Skin of body (tissue), 3 donors: ENCODE measurements at places on chromosomes 1 and 21.

- no peak for DNase-seq
Observed at GRCh38 chr21:41066086-41066938, 101.6 kb upstream of the BACE2 start.

- no peak for DNase-seq
Observed at GRCh38 chr1:161044535-161044907, 1.3 kb downstream of the USF1 start.

GRCh38 chr1:20368866-20369470, 78.3 kb downstream of the VWA5B1 start:
- DNase-seq: no peak

GRCh38 chr21:35206141-35207125, 157.3 kb upstream of the RUNX1 start:
- no peak for DNase-seq

DNA sequence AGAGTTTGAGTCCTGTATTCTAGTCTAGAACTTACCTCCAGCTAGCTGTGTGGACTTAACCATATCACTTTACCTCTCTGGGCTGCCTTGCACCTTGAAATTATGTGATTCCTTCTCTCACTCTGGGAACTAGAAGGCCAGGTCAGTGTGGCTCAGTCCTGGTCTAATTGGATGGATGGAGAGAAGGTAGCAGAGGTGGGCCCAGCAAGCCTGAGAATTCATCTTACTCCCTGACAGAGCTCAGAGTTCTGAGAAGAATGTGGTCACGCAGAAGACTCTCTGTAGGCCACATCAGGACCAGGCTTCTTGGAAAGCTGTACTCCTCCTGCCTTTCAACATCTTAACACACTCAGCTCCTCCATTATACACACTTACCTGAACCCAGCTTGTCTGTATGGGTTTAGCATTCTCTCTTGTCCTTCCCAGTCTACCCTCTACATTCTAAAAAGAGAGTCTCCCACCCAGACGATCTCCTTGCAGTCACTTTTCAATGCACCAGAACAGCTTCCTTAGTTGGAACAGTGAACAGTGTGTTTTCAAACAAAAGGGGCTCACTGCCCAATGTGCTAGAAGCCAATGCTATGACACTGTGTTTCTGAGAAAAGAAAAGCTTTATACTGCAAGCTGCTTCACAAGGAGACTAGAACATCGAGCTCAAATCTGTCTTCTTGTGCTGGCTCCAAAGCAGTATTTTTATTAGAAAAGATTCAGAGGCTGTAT, 60.5 kb downstream of the CAPN9 start:
- peak; percentile 94 for DNase-seq

- DNase-seq: no peak
Observed at GRCh38 chr1:245396615-245397014, 241.8 kb downstream of the KIF26B start.

- DNase-seq: no peak
Observed at GRCh38 chr1:7621334-7622219, 149.5 kb upstream of the VAMP3 start.

GRCh38 chr1:10306435-10306834, 92.4 kb upstream of the PGD start:
- DNase-seq: no peak

DNA sequence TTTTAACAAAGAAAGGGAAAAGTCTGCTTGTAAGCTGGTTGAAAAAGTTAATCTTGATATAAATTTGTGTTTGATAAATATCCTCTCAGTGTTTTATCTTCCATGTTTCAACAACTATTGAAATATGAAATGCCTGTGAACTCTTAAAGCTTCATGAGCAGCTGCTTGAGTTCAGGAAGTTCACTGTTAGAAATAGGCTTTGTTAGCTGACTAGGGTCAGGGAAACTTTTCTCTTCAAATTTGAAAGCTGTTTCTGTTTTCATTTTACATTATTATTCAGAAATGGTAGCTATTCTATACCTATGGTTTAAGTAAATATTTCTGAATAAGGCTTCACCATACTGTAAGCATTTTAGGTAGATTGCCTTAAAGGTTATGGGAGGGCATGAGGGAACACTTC, 191.7 kb downstream of the HS2ST1 start:
- no peak for DNase-seq

DNA sequence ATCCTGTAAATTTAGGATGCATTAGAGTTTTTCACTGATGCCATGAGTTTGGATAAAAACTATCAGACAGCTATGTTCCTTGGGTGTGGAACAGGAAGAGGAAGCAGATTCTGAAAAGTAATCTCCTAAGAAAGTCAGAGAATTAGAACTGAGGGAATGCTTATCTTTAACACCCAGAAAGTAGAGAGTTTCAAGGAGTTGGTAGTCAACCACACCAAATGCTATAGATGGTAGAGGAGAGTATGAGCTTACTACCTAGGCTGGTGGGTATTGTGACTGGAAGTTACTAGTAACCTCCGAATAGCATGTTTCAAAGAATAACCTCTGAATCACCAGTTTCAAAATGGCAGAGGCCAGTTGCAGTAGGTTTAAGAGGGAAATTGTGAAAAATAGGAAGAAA, 288.0 kb downstream of the HMCN1 start:
- DNase-seq: no peak

- no peak for DNase-seq
Observed at GRCh38 chr1:94258873-94259331, 21.5 kb upstream of the ARHGAP29 start.

DNA sequence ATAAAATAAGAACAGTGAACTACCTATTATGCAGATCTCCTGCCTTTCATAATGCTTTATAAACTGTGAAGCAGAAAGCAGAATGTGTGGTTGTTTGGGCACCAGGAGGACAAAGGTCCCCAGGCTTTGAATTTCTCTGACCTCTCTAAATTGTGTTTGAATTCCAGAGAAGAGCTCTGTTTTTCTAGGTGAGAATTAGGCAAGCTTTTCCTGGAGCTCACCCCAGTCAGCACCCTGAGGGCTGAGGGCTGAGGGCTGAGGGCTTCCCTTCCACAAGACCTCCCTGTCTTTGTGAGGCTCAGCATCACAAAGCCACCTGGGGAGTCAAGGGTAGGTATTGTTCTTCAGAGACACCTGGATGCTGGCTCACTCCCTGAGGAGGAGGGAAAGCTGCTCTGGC, 45.5 kb upstream of the LRIG2 start:
- DNase-seq: no peak

DNA sequence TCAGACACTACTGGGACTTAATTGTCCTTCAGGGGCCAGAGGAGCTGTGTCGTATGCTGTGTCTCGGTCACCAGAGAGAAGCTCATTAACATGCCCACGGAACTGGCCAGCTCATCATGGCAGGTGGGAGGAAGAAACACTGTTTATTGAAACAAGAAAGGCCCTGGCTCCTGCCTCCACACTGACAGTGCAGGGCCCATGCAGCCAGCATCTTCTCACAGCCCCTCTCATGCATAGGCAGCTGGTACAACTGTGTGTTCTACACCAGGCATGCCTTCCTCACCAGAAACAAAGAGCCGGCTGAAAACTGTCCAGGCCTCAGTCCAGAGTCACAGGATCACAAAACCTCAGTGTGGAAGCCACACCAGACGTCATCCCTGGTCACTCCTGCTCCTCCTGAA, 106.0 kb downstream of the UBE2U start:
- no peak for DNase-seq

DNA sequence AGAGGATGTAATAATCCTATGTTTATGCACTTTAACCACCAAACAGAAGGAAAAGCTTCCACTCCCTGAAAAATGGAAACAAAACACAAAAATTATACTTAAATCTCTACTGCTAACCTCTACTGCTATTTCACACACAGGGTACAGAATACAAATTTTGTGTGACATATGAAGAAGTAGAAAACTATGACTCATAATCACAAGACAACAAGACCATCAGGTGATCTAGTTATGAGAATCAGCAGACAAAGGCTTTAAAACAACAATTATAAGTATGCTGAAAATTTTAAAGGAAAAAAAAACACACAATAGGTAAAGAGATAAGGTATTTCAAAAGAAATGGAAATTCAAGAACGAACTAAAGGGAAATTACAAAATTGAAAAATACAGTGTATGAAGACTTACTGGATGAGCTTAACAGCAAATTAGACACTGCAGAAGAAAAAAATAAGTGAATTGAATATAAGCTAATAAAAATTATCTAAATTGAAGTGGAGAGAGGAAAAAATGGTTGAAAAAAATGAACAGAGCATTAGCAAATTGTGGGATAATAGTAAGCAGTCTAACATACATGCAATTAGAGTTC, 13.6 kb upstream of the NAV1 start:
- DNase-seq: no peak

DNA sequence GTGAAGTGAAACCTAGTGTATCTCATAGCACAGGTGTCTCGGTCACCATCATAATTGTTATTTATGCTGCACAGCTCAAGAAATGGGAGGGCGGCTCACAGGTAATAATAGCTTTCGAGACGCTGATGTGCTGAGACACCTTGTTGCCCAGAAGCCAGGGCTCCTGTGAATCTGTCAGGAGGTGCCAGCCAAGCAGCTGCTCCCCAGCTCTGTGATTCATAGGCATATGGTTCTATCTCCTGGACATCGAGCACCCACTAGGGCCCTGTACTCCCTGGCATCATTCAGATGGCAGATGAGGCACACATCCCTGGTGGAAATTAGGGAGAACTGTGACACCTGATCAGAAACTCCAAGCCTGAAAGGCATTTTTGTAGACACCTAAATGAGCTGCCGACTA, 53.5 kb downstream of the SYT6 start:
- no peak for DNase-seq

GRCh38 chr1:77579547-77579946, 102.9 kb downstream of the ZZZ3 start:
- no peak for DNase-seq

DNA sequence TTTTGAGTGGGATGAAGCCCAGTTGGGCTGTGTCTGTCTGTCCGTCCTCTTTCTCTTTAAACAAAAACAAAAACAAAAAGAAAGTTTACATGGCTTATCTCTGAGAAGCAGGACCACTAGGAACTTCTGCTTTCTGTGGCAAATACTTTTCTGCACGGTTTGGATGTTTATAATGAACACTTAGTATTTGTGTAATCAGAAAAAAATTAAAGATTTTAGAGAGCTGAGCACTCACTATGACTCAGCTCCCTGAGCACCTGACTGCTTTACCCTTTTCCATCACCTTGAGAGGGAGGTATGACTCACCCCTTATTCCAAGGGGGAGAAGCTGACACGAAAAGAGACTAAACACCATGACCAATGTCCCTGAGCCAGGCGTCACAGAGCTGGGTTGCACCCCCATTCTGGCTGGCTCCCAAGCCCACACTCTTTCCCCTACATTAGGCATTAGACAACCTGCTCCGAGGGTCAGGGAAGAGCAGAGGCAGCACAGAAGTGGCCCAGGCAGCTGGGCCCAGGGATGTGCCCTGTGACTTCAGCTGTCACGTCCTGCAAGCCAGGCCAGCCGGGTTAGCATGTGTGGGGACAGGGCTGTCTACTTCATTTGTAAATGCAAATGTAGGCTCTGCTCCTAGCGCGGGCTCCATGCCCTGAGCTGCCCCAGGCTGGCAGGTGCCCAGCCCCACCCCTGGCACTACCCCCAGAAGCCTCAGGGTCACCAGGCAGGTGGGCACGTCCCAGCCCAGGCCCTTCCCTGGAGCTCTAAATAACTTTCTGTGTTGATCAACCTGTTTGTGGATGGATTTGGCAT, 30.4 kb downstream of the RAP1GAP start:
- DNase-seq: no peak

DNA sequence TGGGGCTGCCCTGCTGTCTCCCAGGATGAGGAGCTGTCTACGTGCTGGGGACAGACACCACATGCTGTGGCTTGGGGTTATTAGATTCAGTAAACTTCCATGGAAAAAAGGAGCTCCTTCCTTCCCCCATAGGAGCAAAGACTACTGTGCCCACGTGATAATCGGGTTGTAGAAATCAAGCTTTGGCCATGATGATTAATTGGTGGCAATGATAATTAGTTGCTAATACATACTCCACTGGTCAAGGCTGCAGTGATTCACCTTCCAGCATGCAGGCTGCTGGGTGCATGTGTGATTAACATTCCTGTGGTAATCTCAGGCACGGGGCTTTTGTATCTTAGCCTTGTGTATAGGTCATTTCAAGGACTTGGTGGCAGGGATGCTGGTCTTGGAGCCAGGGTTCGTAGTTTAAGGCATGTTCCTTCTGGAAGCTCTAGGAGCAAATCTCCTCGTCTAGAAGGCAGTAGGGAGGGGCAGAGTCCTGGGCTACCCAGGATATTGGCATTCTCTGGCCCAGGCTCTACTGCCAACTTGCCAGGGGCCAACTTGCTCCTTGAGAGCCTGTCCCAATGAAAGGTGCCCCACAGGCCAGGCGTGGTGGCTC, 41.4 kb downstream of the TMCO4 start:
- DNase-seq: no peak

DNA sequence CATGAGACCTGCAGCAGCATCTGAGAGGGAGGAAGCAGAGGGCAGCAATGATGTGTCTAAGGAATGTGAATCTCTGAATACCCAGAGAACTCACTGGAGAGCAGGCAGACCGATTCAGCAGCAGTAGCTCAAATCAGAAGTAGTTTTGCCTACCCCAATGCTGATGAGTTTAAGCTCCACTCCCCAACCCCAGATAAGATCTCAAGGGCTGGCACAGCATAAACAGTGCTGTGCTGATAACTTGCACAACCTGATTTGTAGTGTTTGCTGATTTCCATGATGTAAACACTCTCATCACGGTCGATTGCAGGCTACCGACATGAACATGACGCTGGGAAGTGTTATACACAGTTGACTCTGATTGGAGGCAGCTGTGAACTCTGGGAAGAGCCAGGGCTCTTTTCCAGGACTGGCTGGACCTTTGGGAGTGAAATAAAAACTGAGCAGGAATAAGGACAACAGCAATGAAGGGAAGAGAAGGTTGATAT, 11.2 kb upstream of the HMGCS2 start:
- DNase-seq: peak; percentile 78

GRCh38 chr21:36567216-36567885, 87.4 kb upstream of the CLDN14 start:
- peak; percentile 19 for DNase-seq

DNA sequence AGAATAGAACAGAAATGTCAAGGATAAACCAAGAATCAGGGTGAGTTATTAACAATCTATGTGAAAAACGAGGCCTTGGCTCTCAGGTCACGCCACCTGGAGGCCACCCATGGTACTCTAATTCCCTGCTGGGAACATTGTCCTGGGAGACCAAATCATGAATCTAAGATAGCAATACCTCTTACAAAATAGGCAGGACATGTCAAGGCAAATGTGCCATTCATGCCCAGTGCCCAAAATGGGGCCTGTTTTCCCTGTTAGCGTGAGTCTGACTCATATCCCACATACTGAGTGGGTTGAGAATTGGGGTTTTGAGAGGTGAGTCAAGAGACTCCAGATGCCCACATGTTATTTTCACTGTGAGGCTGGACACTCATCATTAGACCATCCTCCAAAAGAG, 380.8 kb downstream of the HHIPL2 start:
- no peak for DNase-seq

DNA sequence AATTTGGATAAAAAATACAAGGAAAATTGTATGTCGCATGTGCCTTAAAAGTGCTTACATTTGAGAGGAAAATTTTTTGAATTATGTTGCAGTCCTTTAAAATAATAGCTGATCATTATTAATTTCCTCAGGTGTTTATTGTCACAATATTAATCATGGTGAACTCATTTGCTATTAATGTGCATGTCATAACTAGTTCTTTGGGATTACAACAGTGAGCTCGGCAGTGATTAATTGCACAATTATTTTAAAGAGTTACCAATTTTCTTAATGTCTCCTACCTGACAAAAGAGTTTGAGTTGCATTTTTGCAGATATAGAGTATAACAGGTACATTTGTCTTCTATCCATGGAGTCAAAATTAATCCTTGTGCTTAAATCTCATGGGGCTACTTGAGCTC, 854.3 kb downstream of the BRINP3 start:
- no peak for DNase-seq
